ENCODE measurements at places on chromosomes 11 and 22.

DNA sequence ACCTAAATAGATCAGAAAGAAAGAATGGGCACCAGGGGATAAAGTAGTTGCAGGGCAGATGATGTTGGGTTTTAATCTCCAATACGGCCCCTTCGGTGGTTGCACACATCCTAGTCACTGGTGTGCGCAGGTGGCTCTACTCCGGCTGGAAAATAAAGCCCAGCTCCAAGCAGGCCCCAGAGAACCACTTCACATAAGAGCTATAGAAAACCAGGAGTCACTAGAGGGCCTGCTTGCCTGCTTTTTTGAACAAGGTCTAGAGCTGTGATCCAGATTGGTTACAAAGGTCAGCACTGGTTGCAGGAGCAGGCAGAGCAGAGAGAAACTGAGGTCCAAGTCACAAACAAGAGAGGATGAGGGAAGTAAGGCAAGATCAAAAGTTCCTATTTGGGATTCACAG is 41.5 kb upstream of the MS4A8 start:
- no peak for DNase-seq

GRCh38 chr11:113831314-113831713 is 44.1 kb downstream of the USP28 start:
- no peak for DNase-seq

DNA sequence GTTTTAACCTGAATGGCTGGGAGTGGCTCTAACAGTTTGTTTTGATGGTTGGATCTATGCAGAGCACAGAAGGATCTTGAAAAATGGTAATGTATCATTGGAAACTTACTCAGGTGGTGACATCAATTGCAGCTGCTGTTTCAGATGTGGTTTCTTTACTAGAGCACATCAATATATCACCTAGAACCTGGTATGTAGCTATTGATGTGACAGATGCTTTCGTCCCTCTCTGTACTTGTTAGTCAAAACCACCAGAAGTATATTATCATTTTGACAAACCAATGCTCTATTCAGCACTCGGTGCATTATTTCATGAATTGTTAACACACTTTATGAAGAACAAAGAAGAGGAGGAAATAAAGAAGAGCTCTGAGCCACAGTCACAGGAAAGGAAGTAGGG is 26.6 kb upstream of the SCN3B start:
- DNase-seq = no peak

- peak; percentile 26 for DNase-seq
Measured at GRCh38 chr11:68120273-68121066, 718 bp downstream of the CHKA start.

- DNase-seq = no peak
Measured at GRCh38 chr11:1453611-1454034, 33.0 kb downstream of the MOB2 start.

DNA sequence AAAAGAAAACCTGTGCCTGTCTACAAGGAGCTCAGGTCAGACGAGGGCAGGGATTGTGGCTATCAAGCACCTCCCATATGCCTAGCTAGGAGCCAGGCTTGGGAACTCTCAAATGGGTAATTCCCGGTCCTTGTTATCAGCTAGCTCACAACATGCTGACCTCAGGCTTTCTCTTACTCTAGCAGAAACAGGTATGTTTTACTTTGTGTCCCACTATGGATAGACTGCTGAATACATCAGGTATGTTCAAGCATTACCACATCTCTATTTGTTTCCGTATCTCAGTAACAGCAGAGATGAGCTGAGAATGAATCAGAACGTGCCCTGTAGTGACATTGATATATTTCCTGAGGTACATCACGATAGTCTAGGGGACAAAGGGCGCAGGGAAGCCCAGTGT is 29.4 kb downstream of the SHISA8 start:
- DNase-seq = no peak

GRCh38 chr11:128967578-128967977 is 24.9 kb upstream of the TP53AIP1 start:
- no peak for DNase-seq

GRCh38 chr11:1641096-1641495 is 11.5 kb downstream of the KRTAP5-5 start:
- DNase-seq = no peak

- peak; percentile 74 for DNase-seq
Measured at GRCh38 chr11:35615921-35616900, 2.0 kb upstream of the FJX1 start.

DNA sequence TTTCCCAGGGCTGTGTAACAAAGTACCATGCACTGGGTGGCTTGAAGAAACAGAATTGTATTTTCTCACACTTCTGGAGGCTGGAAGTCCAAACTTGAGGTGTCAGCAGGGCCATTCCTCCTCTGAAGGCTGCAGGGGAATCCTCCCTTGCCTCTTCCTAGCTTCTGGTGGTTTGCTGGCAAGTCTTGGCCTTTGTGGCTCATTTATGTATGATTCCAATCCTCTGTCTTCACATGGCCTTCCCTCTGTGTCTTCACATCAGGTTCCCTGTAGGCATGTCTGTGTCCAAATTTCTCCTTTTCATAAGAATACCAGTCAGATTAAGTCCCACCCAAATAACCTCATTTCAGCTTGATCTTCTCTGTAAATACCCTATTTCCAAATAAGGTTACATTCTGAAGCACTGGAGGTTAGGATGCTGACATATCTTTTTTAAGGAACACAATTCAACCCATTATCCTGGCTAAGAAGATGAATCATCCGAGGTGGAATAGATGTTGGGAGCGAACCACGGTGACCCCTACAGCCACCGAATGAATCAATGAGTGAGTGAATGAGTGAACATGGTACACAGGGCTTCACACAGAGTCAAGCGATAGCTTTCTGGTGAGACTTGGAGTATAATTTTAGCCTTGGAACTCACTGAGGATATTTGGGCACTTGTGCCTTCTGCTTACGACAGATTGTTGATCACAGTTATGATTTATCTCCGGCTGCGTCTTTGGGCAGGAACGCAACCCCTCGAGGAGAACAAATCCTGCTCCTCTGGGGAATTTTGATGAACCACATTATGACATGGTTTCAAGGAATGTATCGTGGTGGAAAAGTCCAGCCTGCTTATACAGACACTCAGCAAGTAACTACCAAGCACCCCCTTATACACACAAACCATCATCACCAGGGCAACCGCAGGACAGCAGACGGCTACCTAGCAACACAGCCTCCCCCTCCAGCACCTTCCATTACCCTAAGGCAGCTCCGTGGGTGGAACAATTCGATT is 34.3 kb upstream of the MICAL2 start:
- DNase-seq = peak; percentile 100

DNA sequence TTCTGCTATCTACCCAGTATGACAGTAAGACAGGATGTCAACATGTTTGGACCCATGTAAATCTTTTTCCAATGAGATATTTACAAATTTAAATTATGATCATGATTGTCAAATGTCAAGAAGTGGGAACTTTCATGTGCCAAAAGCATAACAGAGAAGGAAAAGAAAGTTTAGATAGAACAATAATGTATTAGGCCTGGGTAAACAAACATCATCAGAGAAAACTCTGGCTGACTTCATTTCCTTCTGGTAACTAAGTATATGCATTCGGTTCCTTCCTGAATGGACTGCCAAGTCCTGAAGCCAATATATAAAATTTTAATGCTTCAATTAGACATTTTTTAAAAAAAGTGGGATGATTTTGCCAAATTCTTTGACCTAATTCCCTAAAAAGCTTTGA is 16.5 kb downstream of the RNF141 start:
- DNase-seq = no peak

DNA sequence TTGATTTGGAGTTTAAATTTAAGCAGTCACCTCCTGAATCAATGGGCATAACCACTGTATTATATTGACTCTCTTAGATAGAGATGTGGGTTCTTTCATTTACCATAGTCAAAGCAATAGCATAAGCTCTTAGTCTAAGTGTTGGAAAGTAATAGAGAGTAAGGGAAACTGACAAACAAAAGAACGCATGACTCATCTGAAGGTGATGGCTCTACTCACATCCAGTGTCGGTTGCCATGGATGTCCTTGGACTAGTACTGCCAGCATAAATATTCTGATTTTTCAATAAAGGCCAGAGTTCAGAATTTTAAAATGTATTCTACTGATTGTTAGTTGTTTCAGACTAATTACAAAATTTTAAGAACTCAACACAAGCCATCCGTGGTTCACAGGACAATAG is 444.9 kb upstream of the DDI1 start:
- no peak for DNase-seq

GRCh38 chr22:48706934-48707762 is 1120.5 kb downstream of the BRD1 start:
- DNase-seq = no peak

DNA sequence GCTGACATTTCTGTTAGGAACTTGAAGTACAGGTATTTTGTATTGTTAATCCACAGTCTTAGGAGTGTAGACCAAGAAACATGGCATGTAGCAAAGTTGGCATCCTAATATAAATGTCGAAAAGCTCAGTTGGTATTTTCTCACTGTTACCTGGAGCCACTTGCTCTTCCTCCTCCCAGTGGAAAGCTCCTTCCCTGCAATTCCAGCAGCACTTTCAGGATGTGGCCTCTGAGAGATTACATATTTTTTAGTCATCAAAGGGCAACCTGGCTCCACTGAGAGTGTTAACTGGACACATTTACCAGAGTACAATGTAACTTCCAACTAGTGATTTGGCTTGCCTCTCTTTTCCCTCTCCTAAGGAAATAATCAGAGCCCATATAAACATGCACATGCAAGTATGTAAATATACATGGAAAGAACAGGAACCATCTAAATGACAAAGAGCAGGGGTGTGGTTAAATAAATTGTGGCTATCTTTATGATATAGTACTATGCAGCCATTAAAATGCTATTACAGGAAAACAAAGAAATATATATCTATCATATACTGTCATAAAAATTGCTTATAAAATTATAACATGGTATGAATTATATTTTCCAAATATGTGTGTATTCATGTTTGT is 14.3 kb upstream of the EED start:
- no peak for DNase-seq

GRCh38 chr11:62752994-62753735 is 795 bp downstream of the ZBTB3 start:
- no peak for DNase-seq

DNA sequence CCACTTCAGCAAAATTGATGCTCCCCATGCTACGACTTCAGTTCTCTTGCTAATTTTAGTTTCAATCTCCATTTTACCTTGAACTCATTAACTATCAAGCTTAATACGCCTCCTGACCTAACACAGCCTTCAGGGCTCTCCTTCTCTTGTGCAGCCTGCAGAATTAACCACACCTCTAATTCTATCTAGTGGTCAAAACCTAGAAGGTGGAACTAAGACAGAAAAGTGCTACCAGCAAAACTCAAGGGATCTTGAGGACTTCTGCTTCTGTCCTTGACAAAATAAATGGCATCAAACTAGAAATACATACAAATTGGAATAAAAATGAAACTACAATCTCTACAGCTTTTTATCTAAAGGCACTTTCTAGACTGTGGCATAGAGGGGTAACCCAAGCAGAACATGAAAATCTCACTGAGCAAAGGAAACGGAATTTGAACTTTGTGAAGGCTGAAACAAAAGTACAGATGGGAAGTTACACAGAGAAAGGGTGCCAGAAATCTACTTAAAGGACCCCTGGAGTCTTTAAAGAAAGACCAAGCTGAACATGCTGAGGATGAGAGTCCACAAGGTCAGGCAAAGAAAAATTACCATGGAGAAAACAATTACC is 10.7 kb downstream of the CWF19L2 start:
- DNase-seq = no peak

- no peak for DNase-seq
Measured at GRCh38 chr11:3132831-3133260, 32.3 kb downstream of the OSBPL5 start.

- DNase-seq = no peak
Measured at GRCh38 chr11:122681070-122681469, 25.5 kb downstream of the UBASH3B start.

- DNase-seq = no peak
Measured at GRCh38 chr11:68821670-68822069, 20.0 kb downstream of the CPT1A start.

DNA sequence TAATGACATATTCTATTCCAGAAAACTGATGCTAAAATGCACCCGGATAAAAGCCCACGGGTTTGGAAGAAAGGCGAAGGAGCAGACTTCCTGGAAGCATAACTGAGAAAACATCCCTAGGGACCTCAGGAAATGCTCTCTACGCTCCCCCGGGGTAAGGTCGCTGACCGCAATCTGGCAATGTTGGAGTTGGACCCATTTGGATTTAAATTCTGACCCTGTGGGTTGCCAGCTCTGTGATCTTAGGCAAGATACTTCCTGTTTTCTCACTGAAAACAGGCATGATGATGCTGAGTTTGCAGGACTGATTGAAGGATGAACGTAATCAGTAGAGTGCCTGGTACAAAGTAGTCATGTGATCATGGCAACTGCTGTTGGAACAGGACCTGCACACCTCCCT is 1054.0 kb downstream of the NTM start:
- no peak for DNase-seq

DNA sequence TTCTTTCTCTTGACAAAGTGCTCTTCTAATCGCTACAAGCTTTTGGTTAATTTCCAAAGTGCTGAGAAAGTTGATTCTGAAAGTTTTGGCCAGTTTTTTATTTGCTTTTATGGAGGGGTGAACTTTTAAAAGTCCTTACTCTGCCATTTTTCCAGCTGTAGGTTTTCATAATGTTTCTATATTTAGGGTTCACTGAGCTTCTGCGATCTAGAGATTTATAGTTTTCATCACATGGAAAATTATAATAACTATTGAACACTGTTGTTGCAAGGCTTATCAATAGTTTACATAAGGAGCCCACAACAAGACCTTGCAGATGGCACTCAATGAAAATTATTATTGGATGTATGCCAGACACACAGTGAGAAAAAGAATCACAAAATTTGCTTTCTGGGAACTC is 55.1 kb downstream of the DLG2 start:
- no peak for DNase-seq

- no peak for DNase-seq
Measured at GRCh38 chr11:91178366-91178765, 955.5 kb upstream of the CHORDC1 start.

DNA sequence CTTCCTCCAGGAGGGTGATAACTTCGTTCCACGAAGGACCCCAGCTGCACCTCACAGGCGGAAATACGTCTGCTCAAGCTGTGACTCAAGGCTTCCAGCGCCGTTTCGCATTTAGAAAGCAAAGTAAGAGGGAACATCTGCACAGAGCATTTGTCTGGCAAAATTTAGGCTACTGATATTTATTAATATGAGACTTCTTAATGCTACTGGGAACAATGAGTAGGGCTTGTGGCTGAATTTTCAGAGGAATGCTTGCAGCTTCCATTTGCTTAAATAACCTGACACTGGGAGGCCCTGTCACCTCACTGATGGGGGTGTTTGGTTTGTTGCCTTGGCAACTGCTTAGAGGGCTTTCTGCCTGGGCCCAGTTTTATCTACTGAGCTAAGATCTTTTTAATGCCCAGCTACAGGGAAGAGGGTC is 14.7 kb upstream of the ST14 start:
- peak; percentile 20 for DNase-seq

DNA sequence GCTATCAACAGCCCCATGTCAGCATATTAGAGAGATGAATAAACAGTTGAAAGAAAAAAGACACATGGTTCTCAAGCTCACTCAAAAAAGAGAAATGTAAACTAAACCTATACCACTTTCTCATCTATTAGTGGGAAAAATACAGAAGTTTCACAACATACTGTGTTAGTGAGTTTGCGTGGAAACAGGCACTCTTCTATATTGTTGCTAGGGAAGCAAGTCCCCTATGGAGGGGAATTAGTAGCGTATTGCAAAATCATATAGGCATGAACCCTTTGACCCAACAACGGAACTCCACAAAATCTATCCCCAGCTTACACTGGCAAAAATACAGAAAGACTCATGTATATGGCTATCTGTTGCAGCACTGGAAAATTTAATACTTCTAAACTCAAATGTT is 14.2 kb upstream of the RFPL2 start:
- no peak for DNase-seq

- DNase-seq = peak; percentile 21
Measured at GRCh38 chr11:57094181-57094935, 87.4 kb upstream of the LRRC55 start.

Measured in IMR-90 (cell line).